ENCODE measurements at places on chromosomes 16 and 17. TPM values are rescaled to one million over a fixed set of nuclear protein-coding genes. Genes with fewer than 3 reads are reported as not detected.

Gene ATP2A3
- 60.3 TPM for total RNA-seq

Gene PRAC2
- not detected for total RNA-seq

Gene RNF222
- total RNA-seq = not detected

Gene KRTAP4-5
- total RNA-seq = not detected

Gene MYOCD
- 0.24 TPM for total RNA-seq

Gene HP
- total RNA-seq = 1.2 TPM

Gene FBXW10B
- not detected for total RNA-seq

Gene WSCD1
- total RNA-seq = 2.8 TPM

Gene NACA2
- not detected for total RNA-seq

Gene KRT32
- total RNA-seq = not detected

Gene IL21R
- total RNA-seq = not detected

- DNase-seq = no peak
Observed at GRCh38 chr17:13994050-13994449, 75.3 kb upstream of the COX10 start.

GRCh38 chr17:8153957-8154607 is 1.9 kb upstream of the PER1 start:
- peak; percentile 100 for DNase-seq

DNA sequence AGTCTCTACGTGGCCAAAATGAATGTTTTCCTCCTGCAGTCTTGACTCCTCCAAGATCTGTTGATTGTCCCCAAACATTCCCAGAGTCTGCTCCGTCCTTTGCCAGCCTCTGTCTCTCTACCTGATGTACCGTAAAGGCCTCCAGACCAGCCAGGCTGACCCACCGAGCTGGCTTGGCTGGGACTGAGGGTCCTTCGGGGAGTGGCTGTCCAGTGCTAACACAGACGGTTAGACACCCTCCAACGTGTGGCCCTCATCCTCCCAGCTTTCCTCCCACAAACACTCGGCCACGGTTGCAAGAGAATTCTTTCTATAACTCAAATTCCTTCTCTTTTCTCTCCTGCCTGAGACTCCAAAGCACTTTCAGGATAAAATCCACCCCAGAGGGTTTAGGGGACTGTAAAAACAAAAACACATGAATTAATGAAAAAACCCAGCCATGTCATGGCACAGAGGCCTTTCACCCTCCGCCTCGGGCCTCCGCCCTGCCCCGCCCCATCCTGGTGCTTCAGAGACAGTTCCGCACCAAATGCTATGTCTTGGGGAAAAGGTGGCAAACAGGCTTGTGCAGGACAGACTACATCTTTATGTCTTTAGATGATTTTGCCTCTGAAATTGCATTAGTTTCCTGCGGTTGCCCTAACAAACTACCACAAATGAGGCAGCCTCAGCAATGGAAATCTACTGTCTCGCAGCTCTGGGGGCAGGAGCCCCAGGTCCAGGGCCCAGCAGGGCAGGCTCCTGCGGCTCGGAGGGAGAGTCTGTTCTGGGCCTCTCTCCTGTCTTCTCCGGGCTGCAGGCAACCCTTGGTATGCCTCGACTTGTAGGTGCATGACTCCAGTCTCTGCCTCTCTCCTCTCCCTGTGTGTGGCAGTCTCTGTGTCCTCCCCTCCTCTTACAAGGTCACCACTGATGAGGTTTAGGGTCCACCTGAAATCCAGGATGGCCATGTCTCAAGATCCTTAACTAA is 72.5 kb upstream of the CBX4 start:
- DNase-seq = peak; percentile 48

GRCh38 chr16:57600952-57601580 is 27.4 kb upstream of the ADGRG1 start:
- no peak for DNase-seq

DNA sequence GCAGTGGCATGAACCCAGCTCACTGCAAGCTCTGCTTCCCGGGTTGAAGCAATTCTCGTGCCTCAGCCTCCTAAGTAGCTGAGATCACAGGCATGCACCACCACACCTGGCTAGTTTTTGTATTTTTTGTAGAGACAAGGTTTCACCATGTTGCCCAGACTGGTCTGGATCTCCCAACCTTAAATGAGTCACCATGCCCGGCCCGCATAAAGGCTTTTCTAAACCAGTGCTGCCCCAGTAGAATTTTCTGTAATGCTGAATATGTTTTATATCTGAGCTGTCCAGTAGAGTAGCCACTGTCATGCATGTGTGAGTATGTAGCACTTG is 36.9 kb upstream of the WSB1 start:
- no peak for DNase-seq

GRCh38 chr16:52535076-52535475 is 11.9 kb downstream of the TOX3 start:
- DNase-seq = no peak

- no peak for DNase-seq
Observed at GRCh38 chr16:16940351-16940750, 530.4 kb downstream of the XYLT1 start.

DNA sequence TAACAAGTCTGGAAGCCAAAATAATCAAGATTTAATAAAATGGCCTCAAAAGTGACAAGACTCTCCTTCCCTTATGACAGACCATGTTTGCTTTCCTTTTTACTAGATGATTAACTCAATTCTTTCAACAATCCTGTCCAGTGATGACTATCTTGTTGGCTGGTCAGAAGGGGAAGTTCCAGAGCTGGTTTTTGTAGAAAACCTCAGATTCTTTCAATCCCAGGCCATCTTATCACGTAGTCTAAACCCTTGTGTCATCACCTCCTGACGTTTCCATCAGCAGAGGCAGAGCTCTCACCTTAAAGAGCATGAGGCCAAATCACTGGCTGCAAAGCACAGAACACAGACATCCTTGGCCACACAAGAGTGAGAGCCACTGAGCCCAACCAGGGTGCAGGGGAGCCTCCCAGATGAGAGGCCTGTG is 125.3 kb downstream of the ANKRD11 start:
- DNase-seq = no peak

DNA sequence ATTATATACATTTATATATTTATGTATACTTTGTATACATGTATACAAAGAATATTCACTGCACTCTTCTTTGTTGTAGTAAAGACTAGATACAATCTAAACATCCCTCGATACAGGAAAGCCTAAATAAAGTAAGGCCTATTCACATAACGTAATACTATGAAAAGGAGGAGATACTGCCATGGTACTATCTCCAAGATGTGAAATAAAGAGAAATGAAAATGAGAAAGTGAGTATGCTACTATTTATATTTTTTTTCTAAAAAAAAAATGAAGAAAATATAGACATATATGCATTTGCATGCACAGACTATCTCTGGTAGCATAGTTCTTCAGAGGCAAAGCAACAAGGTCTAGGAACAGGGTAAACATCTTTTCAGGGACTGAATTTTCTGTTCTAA is 19.4 kb downstream of the CFDP1 start:
- no peak for DNase-seq

DNA sequence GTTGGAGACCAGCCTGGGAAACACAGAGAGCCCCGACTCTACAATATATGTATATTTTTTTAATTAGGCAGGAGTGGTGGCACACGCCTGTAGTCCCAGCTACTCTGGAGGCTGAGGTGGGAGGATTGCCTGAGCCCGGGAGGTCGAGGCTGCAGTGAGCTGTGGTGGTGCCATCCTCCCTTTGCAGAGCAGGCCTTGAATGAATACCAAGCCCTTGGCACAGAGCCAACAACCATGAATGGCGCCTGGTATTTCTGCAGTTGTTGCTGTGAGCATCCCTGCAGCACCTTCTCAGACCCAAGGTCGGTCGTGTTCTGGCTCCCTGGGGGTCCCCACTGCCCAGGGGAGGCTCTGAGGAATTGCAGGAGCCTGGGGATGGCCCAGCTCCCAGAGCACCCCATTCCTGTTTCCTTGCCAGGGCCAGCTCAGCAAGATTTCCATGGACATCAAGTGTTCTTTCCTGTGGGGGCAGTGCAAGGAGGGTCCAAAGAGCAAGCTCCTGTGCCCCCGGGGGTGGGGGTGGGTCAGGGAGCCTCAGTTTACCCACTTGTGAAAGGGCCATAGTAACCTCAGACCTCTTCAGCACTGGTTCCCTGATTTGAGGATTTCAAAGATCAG is 25.6 kb upstream of the RMI2 start:
- no peak for DNase-seq

DNA sequence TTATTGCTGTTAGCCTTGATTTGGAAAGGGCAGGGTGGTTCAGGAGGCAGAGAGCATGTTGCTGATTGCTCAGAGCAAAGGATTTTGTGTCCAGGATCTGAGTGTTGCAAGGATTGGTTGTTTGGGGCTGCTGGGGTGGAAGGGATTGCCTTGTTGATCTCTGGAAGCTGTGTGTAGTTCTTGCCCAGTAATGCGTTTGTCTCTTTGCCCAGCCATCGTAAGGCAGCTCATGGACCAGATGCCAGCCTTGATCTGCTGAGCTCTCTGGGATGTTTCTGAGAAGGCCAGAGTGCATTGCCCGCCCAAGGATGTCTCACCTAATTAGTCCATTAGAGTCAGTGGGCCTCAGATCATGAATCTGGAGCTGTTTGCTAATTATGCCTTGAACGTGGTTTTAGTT is 33.6 kb downstream of the NKD1 start:
- no peak for DNase-seq

DNA sequence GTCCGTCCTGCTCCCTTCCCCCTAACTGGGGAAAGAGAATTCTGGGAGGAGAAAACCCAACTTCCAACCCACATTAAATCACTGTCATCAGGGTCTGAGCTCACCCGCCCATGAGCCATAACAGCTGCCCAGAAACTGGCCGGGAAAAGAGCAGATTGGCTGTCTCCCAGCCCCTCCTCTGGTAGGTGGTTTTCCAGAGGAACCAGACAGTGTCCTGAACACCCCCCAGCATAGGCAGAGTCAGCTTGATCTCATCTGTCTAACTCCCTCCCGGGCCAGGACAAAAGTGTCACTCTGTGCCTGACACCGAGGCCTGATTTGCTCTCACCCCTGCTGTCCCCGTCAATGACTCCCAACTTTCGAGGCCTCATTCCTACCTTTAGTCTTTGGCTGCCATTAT is 197.0 kb downstream of the AXIN2 start:
- DNase-seq = no peak

DNA sequence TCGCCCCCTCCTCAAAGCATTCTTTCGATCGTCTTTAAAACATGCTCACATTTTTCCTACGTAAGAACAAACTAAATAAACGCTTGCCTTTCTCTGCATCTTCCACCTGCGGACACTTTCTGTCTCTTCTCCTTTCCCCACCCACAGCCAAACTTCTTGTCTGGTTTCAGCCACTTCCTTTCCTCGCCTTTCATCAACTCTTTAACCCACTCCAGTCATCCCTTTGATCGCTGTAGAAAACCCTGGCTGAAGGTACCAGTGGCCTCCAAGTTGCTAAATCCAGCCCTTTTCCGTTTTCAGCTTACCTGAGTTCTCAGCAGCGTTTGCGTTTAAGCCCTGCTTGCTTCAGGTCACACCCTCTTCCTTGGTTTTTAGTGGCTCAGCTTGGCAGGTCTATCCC is 483 bp downstream of the RPA1 start:
- DNase-seq = no peak

GRCh38 chr16:85502357-85502756 is 110.8 kb upstream of the GSE1 start:
- no peak for DNase-seq

DNA sequence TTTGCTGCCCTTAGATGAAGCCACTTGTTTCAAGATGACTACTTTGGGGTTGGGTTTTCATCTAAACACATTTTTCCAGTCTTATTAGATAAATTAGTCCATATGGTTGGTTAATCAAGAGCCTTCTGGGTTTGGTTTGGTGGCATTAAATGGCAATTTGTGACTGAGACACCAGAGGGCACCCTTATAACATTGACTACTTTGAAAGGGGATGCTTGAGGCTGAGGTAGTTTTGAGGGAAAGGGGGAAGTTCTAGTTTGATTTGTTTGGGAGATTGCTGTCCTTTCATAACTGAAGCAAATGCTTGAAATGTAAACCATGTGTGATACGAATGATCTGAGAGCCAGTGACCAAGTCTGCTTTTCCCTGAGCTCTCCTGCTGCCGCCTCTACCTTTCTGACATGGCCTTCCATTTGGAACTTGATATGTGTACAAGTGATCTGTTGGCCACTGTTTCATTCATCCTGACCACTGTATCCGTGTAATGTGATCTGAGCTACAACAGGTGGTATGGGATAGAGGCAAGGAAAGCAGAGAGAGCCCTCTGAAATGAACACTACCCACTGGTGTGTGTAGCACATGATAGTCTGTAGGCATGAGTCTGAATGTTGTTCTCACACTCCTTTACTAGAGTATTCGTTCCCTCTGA is 5.8 kb upstream of the RARA start:
- no peak for DNase-seq

- DNase-seq = no peak
Observed at GRCh38 chr16:84827897-84828296, 8.1 kb downstream of the CRISPLD2 start.
